ENCODE measurements at places on chromosomes 12 and 14.
A peak's percentile ranks its signal among the peaks of the same experiment; 100 is the strongest.

GRCh38 chr12:44947163-44947562 is 71.0 kb upstream of the NELL2 start:
- DNase-seq = no peak

DNA sequence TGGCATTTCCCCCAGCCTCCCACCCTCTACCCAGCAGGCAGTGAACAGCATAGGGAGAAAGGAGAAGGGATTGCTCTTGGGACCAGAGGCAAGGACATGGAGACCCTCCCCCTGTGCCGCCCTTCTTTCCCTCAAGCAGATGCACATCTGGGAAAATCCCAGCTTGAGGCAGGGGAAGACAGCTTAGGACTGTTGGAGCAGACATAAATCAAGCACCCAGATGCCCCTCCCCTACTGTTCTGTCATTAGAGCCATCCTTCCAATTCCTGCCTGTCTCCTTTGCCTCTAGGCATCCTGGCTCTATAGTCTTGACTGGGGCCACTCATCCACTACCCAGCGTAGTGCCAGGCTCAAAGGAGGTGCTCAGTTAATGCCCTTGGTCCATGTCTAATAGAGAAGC is 7.5 kb upstream of the CISTR start:
- no peak for DNase-seq

DNA sequence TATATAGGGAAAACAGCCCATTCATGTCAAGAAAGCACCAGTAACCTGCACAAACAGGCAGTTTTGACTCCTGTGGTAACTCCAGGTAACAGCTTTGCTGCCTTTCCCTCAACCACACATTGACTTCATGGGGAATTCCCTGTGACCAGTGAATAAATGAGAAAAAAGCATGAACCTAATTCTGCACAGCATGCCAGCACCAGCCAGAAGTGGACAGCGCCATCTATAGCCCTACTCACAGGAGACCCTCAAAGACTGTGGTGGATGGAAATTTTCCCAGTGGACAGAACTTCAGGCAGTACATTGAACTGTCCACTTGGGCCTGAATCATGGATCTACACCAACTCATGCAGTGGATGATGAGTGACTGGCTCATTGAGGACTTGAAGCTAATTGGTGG is 152.1 kb downstream of the SLC8A3 start:
- DNase-seq = no peak

GRCh38 chr12:54404061-54405004 is 14.7 kb downstream of the ITGA5 start:
- peak; percentile 62 for DNase-seq

GRCh38 chr12:78886719-78887407 is 22.3 kb downstream of the SYT1 start:
- DNase-seq = no peak

DNA sequence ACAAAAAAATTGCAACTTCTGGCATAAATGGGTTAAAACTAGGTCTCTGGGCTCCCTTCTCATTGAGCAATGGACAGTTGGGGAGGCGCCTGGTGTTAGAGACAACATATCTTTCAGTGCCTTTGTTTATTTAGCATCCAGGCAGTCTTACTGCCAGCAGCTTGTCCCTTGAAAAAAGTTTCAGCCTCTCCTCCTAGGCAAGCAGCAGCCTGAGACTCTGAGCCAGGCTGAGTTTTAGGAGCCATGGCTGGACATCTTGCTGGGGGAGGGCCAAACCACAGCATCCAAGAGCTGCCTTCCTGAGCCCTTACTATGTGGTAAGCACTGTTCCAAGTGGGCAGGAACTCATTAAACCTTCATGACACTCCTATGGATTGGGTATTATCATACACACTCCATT is 10.1 kb upstream of the JDP2 start:
- no peak for DNase-seq

DNA sequence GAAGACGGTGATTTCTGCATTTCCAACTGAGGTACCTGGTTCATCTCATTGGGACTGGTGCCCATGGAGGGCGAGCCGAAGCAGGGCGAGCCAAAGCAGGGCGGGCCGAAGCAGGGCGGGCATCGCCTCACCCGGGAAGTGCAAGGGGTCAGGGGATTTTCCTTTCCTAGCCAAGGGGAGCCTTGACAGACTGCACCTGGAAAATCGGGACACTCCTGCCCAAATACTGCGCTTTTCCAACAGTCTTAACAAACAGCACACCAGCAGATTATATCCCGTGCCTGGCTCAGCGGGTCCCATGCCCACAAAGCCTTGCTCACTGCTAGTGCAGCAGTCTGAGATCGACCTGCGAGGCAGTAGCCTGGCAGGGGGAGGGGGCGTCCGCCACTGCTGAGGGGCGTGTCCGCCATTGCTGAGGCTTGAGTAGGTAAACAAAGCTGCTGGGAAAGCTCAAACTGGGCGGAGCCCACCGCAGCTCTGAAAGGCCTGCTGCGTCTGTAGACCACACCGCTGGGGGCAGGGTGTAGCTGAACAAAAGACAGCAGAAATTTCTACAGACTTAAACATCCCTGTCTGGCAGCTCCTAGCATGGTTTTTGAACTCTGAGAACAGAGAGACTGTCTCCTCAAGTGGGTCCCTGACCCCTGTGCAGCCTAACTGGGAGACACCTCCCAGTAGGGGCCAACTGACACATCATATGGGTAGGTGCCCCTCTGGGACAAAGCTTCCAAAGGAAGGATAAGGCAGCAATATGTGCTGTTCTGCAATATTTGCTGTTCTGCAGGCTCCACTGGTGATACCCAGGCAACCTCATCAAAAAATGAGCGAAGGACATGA is 77.2 kb downstream of the BAZ1A start:
- DNase-seq = no peak

DNA sequence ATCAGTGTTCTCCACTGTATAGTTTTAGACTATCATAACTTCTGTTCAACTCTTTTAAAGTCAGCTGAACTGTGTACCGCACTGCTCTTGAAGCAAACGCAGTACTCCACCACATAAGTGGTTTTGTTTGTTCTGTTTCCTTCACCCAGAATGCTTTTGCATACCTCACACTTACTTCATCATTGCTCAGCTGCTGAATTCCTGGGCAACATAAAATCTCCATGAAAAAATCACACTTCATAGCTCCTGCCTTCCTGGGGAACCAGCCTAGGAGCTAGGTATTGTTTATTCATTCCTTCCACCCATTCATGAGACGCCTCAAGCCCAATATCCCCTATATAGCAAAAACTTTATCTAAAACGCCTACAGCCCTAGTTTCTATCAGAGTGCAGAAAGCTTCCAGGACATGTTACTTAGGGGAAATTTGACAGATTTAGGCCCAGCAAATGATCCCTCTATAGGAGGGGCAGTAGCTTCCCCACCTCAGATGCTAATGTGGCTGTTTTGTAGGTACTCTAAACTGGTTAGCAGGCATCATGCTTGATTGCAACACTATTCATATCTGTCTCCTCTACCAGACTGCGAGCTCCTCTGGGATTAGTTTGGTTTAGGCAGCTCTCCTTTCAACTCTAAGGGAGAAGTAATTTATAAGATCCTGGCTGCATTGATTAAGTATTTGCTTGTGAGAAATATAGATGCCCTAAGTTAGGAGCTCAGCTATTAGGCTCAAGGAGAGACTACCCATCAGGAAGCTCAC is 44.5 kb downstream of the LRRC9 start:
- DNase-seq = no peak

- DNase-seq = no peak
These were observed 9.9 kb upstream of the NID2 start for GRCh38 chr14:52078721-52079120.

DNA sequence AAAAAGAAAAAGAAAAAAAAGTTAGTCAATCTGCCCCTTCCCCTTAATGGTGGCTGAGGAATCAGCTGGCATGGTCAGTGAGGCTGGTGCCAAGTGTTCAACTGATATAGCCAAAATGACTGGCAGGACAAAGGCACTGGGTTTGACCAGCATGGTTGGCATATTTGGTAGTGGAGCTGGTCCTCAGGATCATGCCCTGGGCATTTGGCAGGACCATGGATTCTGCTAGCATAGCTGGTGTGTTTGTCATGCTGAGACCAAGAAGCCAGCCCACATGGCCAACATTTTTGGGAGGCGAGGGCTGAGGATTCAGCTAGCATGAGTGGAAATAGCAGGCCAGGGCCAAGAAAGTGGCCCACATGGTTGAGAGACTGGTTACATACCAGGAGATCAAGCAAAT is 136.5 kb downstream of the FBXL14 start:
- no peak for DNase-seq

- DNase-seq = no peak
These were observed 47.1 kb downstream of the GALNT9 start for GRCh38 chr12:132282031-132282949.

- no peak for DNase-seq
These were observed 220.5 kb downstream of the CACNA1C start for GRCh38 chr12:2273288-2273687.

All from Kasumi-1 (cell line).